ENCODE measurements at places on chromosomes 6 and 20.

DNA sequence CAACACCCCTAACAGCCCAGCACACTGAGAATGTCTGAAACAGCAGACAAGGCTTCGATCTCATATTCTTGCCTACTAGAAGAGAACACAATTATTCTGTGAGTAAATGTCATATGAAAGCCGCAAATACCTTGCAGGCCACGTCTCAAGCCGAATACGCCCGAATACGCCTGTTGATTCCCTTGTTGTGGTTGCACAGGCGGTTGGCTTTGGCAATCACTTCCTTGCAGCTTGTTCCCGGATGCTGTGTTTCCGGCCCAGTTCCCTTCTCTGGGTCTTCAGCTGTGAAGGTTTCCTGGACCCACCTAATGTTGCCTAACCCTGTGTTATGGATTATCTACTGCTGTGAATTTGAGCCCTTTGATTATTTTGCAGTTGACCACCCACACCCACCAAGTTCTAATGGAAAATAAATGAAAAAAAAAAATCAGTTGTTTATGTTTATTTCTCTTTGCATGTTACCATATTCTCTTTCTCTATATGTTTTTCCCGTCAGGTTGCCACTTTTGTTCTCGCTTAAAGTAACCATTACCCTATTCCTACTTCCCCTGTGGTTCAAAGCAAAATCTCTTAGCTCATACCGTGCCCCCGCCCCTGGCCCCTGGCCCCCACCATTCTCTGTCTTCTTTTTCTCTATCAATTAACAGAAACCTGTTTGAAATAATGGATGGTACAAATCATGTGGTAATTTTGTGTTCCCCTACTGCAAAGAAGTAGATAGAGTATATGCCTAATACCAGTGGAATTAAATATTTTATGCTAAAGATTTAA is 172.4 kb downstream of the ADGB start:
- DNase-seq, result peak; percentile 10

DNA sequence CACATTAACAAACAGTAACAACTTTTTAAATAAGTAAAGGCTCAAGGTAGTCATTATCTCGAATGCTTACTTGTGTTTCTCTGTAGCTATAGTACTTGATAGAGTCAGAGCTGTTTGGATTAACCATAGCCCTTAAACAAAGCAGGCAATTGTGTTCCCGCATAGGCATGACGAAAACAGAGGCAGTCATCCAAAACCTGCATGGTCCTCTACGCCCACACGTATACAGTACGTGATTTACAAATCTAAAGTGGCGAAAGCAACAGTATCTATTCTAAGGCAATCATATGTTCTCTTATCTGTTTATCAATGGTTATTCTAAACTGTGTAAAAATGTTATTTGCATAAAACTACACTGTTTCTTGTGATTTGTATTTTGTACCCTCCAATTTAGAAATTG is 31.8 kb downstream of the HFE start:
- no peak for DNase-seq

DNA sequence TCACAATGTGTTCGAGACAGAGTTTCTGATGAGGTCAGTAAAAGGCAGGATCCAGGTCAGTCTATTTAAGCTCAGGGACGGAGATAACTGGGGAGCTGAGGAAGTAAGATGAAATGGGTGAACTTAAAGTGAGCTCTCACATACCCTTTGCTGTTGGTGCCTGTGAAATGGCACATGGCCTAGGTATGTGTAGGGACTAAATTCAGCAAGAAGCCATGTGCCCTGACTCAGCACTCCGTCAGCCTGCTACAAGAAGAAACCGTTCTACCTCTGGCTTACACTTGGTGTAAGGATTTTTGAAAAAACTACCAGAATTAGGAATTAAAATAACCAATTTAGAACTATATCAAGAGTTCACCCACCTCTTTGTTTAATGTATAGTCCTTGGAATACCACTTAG is 41.1 kb upstream of the TRDN start:
- no peak for DNase-seq

DNA sequence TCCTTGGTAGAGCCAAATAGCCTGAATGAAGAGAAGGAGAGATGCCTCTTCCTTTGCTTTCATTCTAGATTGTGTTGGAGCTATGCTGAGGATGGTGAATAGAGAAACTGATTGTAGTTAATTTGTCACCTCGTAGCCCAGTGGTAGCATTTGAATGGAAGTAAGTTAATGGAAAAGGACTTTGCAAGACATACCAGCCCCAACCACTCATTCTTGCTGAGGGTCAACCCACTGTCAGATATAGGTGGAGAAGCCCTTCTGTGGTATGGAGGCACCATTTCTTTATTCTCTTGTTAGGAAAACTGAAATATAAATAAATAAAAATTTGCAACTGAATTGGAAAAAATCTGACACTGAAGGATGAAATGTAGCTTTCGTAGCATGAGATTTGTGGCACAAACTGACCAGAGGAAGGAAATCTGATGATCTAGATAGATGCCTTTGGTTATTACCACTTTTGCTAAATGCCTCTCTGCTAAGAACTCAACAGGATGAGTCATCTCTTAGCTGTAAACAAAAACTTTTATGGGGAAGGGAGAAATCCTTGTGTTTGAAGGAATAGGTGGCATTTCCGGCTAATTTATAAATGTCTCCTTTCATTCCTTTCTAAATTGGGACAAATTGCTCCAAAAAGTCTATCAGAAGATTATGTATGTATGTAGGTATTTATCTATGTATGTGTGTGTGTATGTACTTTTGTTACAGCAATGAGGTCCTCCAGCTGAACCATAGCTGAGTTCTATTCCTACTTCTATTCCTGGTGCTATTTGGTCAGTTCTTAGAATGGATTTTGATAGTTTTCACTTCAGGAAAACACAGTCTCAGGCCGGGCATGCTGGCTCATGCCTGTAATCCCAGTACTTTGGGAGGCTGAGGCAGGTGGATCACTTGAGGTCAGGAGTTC is 76.5 kb upstream of the SUPT3H start:
- DNase-seq, result no peak

DNA sequence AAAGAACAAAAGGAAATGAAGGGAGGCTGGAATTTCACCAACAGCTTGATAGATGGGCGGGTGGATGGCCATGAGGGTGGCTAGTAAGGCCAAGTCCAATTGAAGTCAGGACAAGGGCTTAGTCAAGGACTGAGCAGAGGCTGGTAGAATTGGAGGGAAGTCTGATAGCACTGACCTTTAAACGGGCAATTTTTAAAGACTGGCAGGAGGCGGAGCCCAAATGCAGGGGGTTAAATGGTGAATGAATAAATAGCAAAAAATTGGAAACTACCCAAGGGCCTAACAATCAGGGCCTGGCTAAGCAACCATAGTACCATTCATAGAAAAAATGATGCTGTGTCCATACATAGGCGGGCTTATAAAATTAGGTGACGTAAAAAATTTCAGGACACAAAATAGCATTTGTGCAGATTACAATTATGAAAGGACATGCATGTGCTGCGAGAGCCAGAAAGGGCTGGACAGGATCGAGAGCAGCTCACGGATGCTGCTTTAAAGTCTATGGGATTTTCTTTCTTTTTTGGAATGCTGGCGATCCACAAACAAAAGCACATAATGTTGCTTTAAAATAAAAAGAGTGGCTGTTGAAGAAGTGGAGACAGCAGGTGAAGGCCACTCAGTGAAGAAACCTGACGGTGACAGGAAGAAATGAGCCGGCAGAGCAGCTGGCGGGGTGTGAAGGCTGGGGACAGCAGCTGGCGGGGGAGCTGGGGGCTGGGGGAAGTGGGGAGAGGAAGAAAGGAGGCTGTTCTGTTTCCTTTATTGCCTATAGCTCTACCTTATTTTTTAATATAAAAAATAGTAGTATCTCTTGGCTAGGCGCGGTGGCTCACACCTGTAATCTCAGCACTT is 42.8 kb upstream of the TAF8 start:
- DNase-seq, result no peak

- peak; percentile 24 for DNase-seq
Measured at GRCh38 chr6:29005183-29005885, at the start of gene ZNF311. TSS of gene ZNF311 (minus strand) at chr6:29005315. CDS start at chr6:29003954, 1,361 bp downstream.

DNA sequence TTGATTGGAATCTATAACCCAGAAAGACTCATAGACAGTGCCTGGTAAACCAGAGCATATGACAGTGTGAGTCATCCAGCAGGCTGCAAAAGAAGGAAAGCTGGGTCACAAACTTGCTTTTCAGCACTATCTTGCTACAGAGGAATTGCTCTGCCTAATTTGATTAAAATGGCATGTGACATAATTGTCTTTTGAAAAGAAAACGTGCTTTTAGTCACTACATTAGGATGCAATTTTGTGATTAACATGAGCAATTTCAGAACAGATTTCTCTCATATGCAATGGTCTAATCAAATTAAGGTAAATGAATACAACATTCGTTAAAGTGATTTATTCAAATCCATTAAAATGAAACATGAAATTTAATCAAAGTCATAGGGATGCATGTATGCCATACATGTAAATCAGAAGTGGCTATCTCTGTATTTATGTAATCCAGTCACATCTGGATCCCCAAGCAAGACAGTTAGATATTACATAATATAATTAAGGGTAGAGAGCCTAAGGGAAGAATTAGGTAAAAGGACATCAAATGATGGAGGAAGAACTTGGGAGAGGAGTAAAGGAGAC is 400.0 kb upstream of the HTR1E start:
- DNase-seq, result no peak

DNA sequence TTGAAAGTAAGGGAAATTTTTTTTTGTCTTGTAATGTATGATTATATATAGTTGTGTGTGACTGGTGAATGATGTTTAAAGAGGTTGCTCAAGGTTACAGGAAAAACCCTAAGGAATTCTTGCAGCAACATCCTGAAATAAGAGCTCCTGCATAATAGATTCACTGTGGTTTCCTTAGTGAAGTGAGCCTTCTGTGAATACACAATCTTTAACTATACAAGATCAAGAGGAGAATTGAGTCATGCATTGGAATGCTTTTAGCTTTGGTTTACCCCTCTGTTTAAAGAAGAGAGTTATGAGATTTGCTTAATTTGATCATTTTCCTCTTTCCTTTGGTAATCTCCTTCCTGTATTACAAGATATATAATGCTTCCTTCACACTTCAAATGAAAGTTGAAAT is 141.6 kb upstream of the EYA4 start:
- DNase-seq, result no peak

GRCh38 chr6:74091136-74091793 is 395.3 kb downstream of the CD109 start:
- no peak for DNase-seq

DNA sequence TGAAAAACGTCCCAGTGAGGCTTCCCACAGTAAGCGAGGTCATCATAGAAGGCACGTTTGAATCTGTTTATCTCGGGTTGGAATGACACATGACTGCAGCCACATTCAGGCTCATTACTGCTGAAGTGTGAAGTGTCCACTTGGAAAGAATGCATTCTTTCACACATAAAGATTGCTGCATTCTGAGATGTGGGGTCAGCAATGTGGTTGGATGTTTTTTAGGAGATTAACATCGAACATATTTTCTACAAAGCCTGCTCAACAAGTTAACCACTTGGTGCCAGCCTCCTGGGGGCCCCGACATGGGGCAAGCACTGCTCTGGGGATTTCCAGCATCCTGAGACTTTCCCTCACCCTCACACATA is 79.9 kb downstream of the BMP6 start:
- no peak for DNase-seq

DNA sequence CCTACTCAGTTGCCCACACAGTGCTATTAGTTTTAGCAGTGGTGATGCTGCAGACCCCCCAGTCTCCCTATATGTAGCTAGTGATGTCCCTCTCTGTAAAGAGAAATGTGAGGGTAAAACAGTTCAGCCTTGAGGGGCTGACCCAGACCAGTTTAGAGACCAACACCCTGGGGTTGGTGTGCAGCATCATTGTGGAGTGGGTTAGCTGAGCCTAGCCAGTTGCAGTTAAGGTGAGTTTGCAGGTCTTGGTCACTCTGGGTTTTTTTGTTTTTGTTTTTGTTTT is 401 bp upstream of the B3GALT4 start:
- DNase-seq, result no peak

GRCh38 chr20:62511300-62511914 is 35.6 kb upstream of the GATA5 start:
- no peak for DNase-seq

GRCh38 chr20:23180451-23180921 is 94.4 kb upstream of the CD93 start:
- no peak for DNase-seq

GRCh38 chr6:3421791-3422434 is 34.9 kb downstream of the SLC22A23 start:
- no peak for DNase-seq

- DNase-seq, result no peak
Measured at GRCh38 chr20:56163806-56164205, 84.7 kb upstream of the MC3R start.

DNA sequence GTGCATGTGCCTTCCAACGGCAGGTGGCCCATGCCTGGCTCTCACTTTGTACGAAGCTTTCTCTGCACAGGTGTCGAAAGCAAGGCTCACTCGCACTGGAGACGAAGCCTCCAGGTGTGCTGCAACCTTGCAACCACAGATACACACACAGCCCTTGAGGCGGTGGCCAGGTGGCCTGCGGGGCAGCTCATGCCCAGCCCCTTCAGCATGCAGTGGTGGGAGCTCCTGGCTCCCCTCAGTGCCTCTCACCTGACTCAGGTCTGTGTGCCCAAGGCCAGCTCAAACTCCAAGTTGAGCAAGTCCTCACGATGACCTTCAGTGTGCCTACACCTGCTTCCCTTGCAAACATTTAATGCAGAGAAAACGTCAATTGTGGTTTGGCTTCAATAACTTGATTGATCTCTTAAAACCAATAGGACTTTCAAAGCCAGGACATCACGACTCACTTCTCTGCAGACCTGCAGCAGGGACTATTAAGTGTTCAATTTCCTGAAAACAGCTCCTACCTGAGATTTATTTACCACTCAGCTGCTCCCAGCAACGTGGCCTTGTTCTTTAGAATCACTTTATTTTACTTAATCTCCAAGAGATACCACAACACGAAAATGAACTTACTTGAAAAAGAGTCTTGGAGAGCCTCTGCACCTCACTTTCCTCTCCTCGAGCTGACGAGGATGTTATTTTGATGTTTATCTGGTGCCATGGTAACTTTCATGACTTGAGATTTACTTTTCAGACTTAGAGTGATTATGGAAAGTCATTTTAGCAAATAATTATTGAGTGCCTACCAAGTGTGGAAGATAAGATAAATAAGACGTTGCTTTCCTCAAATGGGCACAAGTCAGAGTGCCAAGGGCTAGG is 86.3 kb downstream of the SLC22A23 start:
- no peak for DNase-seq

GRCh38 chr20:1302685-1303541 is 26.0 kb downstream of the SDCBP2 start:
- DNase-seq, result no peak

GRCh38 chr6:52691718-52692117 is 20.8 kb downstream of the TMEM14A start:
- no peak for DNase-seq

- no peak for DNase-seq
Measured at GRCh38 chr6:3518356-3519190, 61.7 kb upstream of the SLC22A23 start.
